ENCODE measurements at places on chromosomes 7 and 10.

DNA sequence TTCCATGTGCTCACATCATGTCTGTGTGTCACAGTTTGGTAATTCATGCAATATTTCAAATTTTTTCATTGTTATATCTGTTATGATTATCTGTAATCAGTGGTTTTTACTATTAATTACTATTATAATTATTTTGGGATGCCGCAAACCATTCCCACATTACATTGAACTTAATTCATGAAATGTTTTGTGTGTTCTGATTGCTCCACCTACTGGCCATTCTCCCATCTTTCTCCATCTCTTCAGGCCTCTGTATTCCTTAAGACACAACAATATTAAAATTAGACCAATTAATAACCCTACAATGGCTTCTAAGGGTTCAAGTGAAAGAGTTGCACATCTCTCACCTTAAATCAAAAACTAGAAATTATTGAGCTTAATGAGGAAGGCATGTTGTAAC lies 398.5 kb downstream of the PCDH15 start:
- no peak for DNase-seq

- DNase-seq: peak; percentile 62
These were observed 87.0 kb downstream of the ADK start for GRCh38 chr10:74238031-74238431.

- no peak for DNase-seq
These were observed 32.1 kb downstream of the ADCYAP1R1 start for GRCh38 chr7:31084226-31084625.

DNA sequence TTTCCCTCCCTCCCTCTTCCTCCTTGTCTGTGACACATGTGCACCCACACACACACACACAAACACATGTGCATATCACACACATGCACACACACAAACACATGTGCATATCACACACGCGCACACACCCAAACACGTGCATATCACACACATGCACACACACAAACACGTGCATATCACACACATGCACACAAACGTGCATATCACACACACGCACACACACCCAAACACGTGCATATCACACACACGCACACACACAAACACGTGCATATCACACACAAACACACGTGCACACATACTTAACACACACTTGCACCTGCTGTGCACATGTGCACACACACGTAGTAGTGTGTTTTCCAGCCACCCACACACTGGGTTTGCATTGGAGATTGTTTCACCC lies 29.4 kb upstream of the KNDC1 start:
- DNase-seq: no peak

- no peak for DNase-seq
These were observed 134.1 kb upstream of the SP4 start for GRCh38 chr7:21293771-21294170.

- DNase-seq: no peak
These were observed 76.0 kb downstream of the SPDYE5 start for GRCh38 chr7:75567948-75568595.

GRCh38 chr7:139918480-139918879 lies 89.4 kb downstream of the TBXAS1 start:
- no peak for DNase-seq

- no peak for DNase-seq
These were observed 9.5 kb upstream of the LBX1 start for GRCh38 chr10:101238732-101239105.

DNA sequence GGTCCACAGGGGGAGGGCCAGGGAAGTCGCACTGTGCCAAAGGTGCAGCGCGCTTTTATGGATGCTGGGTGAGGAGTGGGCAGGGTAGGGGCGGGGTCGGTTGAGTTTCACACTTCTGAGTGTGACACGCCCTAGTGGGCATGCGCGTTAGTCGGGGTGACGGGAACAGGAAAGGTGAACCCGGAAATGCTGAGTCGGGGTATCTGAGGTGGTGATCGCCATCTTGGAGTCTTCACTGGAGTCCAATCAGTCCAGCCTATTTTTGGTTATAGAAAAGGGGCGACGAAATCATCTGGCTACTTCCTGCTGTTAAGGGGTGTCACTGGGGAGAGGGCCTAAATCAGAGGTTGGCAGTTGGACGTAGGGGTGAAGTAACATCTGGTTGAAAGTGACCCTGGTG lies 40.8 kb downstream of the ZNF138 start:
- no peak for DNase-seq

- no peak for DNase-seq
These were observed 357.6 kb downstream of the DPP6 start for GRCh38 chr7:154409703-154410311.

- DNase-seq: no peak
These were observed 414.0 kb downstream of the PHTF2 start for GRCh38 chr7:78212476-78213060.
